Activated CD4-positive, alpha-beta memory T cell treated with anti-CD3 and anti-CD28 coated beads for 36 hours (primary cell): ENCODE measurements at places on chromosomes 12 and 14. TPM values are rescaled to one million over a fixed set of nuclear protein-coding genes. Genes with fewer than 3 reads are reported as not detected.

Gene PLCZ1
- total RNA-seq: not detected

Gene BEST3
- not detected for total RNA-seq

Gene P2RX2
- total RNA-seq: not detected

Gene SPATS2
- 9.7 TPM for total RNA-seq

Gene BDKRB1
- total RNA-seq: not detected

Gene TOMM20L
- total RNA-seq: not detected

Gene ZDHHC22
- not detected for total RNA-seq

Gene EFCAB11
- total RNA-seq: 10.6 TPM

- H3K36me3 ChIP-seq: peaks cover 42% of the 10 kb centered on the region
- H3K27me3 ChIP-seq: no peaks in the 10 kb centered on the region
- peak overlapping the region; percentile 37 for H3K4me3 ChIP-seq
- peak overlapping the region; percentile 91 for H3K27ac ChIP-seq
- H3K4me1 ChIP-seq: peaks cover 100% of the 10 kb centered on the region
Measured at GRCh38 chr14:99202516-99202915, 69.5 kb downstream of the BCL11B start.

DNA sequence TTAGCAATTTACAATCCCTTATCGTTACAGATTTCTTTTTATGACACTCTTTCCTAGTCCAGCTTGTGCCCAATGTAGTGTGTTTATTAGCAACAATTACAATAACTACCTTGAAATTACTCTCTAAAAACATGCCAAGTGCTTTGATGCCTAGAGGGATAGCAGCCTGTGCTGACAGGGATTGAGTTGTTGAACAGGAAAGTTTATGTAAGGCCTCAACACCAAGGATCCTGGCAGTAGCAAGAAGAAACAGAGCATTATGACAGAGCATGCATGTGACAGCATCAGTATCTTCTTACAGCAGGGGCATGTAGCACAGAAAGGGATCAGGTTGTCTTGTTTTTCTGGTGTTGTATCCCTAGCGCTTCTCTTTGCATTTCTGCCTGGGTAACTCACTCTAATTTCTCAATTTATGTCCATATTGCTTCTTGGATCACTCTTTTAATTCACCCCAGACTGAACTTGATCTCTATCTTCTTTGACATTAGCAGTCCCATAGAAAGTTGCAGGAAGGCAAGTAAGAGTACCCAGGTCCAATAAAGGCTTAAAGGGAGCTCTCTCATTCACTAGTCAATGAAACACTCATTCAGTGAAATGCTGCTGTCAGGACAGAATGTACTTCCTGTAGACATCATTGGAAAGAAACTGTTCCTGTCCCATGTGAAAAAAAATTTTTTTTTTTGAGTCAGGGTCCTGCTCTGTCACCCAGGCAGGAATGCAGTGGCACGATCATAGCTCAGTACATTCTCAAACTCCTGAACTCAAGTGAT is 220.0 kb upstream of the GRIP1 start:
- H3K36me3 ChIP-seq: no peaks in the 10 kb centered on the region
- no peak overlapping the region for H3K27ac ChIP-seq
- no peaks in the 10 kb centered on the region for H3K27me3 ChIP-seq
- DNase-seq: no peak

DNA sequence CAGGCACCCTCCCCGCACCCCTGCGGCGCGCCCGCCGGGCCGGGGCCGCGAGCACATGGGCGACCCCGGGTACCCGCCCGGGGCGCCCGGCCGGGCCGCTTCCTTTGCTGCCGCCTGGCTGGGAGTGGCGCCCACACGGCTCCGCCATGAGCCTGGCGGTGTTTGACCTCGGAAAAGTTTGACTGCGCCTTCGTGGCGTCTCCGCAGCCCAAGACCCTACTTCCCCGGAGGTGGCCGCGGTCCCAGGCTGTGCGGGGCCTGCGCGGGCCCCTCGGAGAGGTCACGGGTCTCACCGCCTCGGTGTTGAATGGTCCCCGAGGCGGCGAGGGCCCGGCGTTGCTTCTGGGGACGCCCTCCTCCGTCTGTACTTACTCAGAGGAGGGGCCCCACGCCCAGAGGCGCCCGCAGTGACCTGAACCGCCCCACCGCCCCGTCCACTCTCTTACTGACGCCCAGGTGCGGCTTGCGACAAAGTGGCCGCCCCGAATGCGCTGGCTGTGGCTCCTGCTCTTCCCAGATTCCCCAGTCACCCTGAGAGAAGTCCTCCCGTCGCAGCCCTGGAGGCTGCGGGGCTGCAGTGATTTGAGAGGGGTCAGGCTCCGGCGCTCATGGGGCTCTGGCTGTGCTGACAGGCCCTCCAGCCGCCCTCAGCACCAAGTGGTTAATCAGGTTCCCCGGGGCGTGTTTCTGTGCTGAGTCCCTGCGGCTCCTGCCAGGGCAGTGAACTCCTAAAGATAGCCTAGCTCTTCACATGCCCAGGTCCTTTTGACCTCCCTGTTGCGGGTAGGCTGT is 5.8 kb downstream of the KMT5A start:
- no peaks in the 10 kb centered on the region for H3K27me3 ChIP-seq
- H3K4me1 ChIP-seq: peaks cover 40% of the 10 kb centered on the region
- H3K27ac ChIP-seq: peak overlapping the region; percentile 67
- H3K4me3 ChIP-seq: peak overlapping the region; percentile 79
- peaks cover 35% of the 10 kb centered on the region for H3K36me3 ChIP-seq

DNA sequence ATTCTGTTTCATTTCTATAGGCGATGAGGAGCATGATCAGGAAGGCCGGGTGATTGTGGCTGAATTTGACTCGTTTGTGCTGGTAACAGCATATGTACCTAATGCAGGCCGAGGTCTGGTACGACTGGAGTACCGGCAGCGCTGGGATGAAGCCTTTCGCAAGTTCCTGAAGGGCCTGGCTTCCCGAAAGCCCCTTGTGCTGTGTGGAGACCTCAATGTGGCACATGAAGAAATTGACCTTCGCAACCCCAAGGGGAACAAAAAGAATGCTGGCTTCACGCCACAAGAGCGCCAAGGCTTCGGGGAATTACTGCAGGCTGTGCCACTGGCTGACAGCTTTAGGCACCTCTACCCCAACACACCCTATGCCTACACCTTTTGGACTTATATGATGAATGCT is 1.9 kb downstream of the APEX1 start:
- H3K4me3 ChIP-seq: no peak overlapping the region
- peaks cover 40% of the 10 kb centered on the region for H3K4me1 ChIP-seq
- DNase-seq: no peak
- H3K36me3 ChIP-seq: peaks cover 30% of the 10 kb centered on the region
- no peak overlapping the region for H3K27ac ChIP-seq

DNA sequence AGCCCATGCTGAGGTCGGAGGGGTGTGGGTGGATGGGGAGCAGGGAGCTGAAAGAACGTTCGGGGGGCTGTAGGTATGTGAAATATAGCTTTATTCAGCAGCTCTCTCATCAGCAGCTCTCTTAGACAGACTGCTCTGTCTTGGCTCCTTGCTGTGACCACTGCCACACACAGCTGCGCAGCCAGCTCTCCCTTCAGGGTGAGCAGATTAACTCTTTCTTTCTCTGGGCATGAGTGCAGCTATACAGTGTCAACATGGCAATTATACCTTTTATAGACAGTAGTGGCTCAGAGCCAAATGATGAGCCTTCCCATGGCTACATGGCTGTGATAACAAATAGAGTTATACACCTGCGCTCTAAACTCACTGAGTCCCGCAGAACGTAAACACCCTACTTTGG is 137.7 kb upstream of the NEDD1 start:
- no peak overlapping the region for H3K27ac ChIP-seq
- DNase-seq: no peak
- no peaks in the 10 kb centered on the region for H3K36me3 ChIP-seq
- H3K4me3 ChIP-seq: no peak overlapping the region
- H3K4me1 ChIP-seq: no peaks in the 10 kb centered on the region

- H3K36me3 ChIP-seq: peaks cover 44% of the 10 kb centered on the region
- no peaks in the 10 kb centered on the region for H3K27me3 ChIP-seq
- H3K27ac ChIP-seq: no peak overlapping the region
- no peak for DNase-seq
Measured at GRCh38 chr14:31000629-31001338, 24.7 kb upstream of the AP4S1 start.

- peak overlapping the region; percentile 82 for H3K27ac ChIP-seq
- H3K4me1 ChIP-seq: peaks cover 52% of the 10 kb centered on the region
- peak overlapping the region; percentile 6 for H3K4me3 ChIP-seq
Measured at GRCh38 chr12:9244894-9245293, 36.7 kb upstream of the PZP start.

- DNase-seq: no peak
- H3K36me3 ChIP-seq: no peaks in the 10 kb centered on the region
- H3K4me3 ChIP-seq: no peak overlapping the region
- no peak overlapping the region for H3K27ac ChIP-seq
Measured at GRCh38 chr14:74248017-74248416, 8.8 kb downstream of the VSX2 start.

GRCh38 chr12:120736404-120737331 is 11.0 kb downstream of the ACADS start:
- DNase-seq: no peak
- no peak overlapping the region for H3K4me3 ChIP-seq
- H3K27ac ChIP-seq: no peak overlapping the region
- no peaks in the 10 kb centered on the region for H3K27me3 ChIP-seq
